ENCODE measurements at places on chromosomes 1 and 21.

DNA sequence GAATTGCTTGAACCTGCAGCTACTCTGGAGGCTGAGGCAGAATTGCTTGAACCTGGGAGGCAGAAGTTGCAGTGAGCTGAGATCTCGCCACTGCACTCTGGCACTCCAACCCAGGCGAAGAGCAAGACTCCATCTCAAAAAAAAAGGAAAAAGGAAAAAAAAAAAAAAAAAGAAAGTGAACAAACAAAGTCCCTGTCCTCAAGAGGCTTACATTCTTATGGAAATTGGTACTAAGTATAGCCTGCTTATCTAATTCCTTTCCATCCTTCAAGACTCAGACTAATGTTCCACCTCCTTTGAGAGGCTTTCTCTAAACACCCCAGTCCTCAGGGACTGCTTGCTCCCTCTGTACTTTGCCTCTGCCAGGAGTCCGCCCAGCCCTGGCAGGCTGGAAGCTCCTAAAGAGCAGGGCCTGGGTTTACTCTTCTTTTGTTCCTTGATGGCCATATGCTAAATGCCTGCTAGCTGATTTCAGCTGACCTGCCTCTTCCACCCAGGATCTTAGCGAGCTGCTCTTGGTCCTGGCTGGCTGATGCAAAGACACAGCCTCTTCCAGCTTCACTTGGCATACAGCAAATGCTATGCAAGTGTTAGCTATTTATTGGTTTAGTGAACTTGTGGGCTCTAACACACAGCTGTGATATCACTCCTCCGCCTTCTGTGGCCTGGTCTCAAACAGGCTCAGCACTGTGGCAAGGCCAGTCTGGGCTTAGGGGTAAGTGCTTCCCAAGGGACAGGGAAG is 9.8 kb downstream of the SLC9A1 start:
- DNase-seq = no peak

- no peak for DNase-seq
Measured at GRCh38 chr1:168368131-168368530, 87.5 kb downstream of the TBX19 start.

DNA sequence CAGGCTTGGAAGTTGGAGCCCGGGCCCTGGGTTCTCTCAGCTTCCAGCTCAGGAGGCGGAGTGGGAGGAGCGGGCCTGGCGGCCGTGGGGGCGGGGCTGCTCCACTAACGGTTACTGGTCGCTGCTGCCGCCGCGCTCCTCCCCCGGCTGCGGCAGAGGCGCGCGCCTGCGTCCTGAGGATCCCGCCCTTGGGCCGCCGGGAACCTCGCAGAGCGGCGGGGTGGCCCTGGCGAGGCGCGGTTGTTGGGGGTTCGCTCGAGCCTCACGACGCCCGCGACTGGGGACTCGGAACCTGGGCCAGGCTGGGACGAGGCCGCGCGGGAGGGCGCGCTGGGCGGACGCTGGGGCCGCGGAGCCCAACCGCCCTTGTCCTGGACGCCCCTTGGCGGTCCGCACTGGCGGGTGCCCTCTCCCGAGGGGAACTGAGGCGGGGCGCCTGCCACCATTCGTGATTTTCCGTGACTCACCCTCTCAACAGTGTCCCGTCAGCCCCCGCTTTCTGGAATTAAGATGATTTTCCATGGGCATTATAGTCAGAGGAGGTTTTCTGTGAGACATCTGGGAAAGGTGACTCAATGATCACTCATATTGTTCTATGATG is 34.1 kb downstream of the OR2G3 start:
- DNase-seq = no peak

GRCh38 chr1:192977089-192977706 is 82.0 kb downstream of the UCHL5 start:
- DNase-seq = peak; percentile 38

- DNase-seq = no peak
Measured at GRCh38 chr1:235068158-235069121, 60.2 kb downstream of the TOMM20 start.

DNA sequence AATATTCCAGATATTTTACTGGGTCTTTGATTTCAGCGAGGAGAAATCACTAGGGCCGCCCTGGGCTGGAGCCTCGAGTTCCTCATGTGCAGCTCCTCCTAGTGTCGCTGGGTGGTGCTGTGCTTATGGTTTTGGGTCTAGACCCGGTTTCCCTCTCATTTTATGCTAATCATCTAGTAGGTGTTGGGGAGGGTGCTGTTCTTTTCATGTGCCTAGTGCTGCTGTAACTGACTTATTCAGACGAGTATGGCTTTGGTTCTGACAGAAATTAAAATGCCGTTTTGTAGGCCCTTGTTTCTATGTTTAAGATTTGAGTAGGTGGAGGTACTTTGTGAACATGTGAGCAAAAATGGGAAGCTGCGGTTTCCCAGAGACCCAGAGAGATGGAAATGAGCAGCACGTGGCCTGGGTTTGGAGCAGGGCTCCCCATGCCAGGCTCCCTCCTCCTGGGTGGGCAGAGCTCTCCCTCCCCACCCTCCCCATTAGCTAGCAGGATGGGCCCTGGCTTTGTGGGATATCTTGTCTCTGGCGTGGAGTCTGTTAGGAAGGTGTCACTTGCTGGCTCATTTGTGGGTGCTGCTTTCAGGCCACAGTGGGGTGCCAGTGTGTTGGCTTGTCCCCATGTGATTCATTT is 74.0 kb upstream of the GPR88 start:
- DNase-seq = peak; percentile 41

DNA sequence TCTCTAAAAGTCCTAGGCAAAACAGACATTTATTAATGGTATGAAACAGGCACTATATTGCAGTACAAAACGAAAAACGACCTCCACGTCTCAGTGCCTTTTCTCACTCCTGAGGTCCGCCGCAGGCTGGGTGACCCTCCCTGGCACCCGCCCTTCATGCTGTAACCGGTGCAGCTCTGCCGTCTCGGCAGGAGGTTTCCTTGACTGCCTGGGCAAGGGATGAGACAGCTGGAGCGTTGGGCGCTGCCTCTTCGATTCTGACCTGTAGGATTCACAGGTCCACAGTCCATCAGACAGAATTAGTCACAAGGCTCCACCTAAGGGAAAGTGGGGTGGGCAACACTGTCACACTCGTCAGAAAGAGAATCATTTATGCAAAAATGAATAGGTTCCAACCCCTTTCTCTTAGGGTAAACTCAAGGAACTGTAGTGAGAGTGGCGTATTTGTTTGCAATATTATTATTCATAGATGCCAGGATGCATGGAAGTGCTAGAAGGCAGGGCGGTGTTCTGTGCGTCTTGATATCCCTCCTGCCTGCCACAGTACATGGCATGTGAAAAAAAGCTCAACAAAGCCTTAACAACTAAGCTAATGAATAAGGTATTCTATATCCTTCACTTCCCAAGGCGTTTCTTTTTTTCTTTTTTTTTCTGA is 23.5 kb upstream of the ZBTB18 start:
- DNase-seq = no peak

- DNase-seq = no peak
Measured at GRCh38 chr1:39381839-39382238, 109.6 kb upstream of the BMP8A start.

GRCh38 chr1:235953801-235954200 is 87.1 kb upstream of the LYST start:
- DNase-seq = no peak

DNA sequence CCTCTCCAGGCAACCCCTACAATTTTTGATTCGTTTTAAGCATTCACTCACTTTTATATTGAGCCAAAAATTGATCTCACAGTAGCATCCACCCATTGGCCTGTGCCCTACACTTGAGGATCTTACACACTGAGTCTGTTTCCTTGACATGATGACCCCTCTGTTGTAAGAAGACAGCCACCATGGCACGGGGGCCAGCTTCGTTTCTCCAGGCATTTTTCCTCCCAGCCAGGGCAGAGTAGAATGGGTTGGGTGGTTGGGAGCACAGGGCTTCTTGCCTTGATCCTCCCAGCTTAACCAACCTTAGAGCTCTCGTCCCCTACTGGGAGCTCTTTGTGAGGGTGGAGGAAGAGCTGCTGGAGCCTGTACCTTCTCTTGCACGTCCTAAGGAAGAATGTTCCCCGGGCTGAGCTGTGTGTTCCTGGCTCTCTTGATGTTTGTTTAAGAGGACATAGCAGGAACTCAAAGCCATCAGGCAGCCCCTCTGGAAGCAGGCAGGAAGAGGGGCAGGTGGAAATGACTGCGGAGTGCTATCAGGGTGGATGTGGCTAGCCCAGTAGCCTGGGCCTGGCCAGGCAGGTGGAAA is 213.2 kb upstream of the TMEM51 start:
- DNase-seq = no peak

- DNase-seq = no peak
Measured at GRCh38 chr1:56535362-56535761, 44.0 kb downstream of the PLPP3 start.

- DNase-seq = no peak
Measured at GRCh38 chr1:113226148-113226547, 153.2 kb downstream of the LRIG2 start.

DNA sequence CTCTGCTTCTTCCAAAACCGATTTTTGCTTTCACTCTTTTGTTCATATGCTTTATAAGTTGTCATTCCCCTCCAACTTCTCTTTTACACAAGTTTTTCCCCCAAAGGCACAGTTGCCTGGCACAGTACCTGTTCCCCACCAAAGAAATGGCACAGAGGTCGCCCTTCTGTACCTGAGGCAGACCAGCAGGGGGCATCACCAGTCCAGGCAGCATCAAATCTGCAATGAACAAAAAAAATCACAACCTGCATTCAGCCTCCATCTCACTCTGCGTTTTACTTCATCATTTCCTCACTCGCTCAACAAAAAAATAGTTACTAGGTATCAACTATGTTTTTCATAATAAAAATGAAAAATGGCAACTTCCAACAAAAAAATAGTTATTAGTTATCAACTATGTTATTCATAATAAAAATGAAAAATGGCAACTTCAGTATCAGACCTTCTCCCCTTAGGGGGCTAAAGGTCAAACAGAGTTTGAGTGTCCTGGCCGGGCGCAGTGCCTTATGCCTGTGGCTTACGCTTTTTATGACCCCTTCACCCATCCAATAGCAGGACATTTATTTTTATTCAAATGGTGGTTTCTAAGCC is 4.1 kb downstream of the EIF2D start:
- DNase-seq = peak; percentile 5

DNA sequence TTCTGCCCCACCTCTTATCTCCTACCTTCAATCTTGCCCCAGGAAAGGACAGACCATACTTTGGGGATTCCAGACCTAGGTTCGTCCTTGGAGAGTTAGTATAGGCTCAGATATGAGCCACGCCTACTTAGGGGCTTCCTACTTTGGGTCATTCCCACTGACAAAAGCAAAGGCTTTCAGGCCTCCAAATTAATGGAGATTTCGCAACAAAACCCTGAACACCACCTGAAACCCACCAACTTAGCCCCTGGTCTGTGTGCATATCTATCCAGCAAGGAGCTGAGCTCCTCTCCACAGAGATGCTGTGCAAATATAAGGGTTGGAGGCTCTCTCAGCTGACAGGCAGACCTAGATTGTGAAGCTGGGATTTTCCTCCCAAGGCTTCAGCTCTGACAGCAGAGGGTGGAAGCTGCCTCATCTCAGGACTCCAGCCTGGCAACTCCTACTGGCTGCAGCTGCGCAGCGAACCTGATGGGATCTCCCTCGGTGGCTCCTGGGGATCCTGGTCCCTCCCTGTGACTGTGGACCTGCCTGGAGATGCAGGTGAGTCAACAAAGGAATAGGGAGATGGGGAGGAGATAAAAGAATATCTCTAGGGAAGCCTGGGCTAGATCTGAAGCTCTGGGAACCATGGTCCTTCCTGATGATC is 2.1 kb downstream of the MPL start:
- no peak for DNase-seq

DNA sequence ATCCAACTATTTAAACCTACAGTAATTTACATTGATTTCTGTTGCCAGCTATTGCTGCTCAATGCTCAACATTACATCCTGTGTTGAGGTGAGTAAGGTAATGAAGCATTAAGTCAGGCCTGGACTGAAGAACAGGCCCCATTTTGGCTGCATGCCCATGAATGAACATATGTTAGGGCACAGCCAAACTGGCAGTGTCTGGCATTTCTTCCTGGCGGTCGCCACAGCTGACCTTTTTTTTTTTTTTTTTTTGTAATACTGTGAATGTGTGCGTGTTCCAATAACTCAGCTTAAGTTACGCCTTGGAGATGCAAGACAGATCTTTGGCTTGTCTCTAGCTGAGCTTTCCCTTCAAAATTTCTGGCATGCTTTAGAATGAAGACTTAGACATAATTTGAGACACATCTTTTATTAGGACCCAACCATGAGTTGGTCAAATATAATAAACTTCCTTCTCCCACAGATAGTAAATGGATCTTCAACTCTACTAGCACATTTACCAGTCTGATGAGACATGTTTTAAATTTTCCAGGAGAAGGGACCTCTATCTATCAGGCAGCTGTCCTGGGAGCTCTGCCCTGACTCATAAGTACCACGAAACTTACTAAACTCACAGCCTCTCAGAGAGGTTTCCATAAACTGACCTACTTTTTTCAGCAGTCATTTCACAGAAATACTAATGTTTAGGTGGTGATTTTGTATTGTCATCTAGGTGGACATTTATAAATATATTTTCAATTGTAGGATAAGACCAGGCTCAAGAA is 341.1 kb upstream of the RUNX1 start:
- DNase-seq = peak; percentile 87

GRCh38 chr1:206783506-206783905 is 11.2 kb upstream of the IL10 start:
- no peak for DNase-seq

DNA sequence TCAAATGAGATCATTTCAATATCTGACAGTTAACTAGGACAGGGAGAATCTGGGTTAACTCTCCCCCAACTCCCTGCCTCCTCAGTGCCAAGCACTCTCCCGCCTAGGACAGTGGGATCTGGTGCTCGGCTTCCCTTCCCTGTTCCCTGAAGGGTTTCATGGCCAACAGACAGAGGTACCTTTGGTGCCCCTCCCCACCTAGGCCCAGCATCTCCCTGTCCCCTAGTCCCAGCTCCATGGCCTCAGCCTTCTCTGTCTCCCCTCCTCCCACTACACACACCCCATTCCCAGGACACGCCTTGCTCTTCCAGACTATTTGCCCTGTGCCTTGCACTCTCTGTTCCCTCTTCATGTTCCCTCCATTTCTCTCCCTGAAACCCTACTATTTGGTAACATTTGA is 77.1 kb downstream of the CD247 start:
- DNase-seq = no peak

DNA sequence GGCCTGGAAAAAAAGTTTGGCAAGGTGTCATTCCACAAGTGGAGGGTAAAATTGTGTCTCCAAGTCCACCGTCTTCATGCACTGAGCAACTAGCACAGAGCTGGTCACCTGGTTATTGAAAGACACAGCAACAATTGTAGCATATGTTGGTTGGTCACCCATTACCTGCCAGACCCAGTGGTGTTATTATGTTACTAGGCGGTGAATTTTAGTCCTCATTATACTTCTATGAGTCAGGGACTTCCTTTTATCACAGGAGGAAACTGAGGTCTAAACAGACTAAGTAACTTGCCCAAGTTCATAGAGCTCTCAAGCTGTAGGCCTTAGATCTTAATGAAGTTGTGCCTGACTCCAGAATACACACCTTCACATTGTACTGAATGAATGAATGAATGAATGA is 94.9 kb upstream of the VANGL1 start:
- DNase-seq = no peak

DNA sequence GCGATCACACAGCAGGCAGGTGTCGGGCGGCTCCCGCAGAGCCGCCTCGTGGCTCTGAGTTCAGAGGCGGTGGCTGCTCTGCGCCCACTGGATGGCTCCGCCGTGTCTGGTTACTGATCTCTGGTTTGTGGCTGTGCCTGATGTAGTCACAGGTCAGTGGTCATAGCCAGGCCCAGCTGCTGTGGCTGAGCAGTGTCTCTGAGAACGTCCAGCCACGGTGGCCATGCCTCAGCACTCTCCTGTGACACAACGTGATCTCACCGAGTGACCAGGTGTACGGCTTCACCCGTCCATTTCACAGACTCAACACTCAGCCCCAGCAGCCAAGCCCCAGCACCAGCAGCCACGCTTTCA is 61.2 kb downstream of the KCNN3 start:
- no peak for DNase-seq

All from NCI-H1105 (cell line).